ENCODE measurements at places on chromosomes 16 and 17.

GRCh38 chr17:21419299-21420239, 43.4 kb downstream of the KCNJ12 start:
- no peak for DNase-seq

DNA sequence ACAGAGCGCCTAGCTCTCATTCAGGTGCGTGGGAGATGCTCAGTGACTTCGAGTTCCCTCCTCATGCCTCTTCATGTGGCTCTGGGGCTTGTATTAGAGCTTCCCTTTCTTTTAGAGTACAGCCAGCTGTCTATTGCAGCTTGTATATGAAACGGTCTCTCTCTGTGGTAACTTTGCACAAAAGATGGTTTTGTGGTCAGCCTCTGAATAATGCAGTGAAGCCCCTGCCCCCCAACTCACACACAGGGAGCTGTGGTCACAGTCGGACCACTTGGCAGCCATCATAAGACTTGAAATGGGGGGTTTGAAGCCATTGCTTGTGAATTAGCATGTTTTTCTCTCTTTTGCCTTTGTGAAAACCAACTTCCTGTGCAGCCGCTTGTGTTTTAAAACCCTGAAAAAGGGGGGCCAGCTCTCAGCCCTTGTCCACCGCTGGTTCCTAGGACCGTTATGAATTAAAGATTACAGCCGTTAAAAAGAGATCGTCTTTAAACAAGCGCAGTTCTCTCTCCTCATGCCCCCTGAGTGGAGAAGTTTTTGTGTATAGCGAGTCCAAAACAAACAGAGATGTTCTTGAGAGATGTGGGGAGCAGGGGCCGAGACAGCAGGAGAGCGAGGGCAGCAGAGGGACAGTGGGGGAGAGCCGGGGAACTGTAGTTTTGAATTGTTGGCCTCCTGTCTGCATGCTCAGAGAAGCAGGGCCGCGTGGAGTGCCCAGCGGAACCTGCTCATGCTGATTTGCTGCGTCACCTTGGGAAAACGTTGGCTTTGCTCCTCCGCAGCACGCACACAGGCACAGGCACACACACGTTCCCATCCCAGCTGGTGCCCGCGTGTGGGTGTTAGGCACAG, 199.0 kb downstream of the MSI2 start:
- peak; percentile 97 for DNase-seq

GRCh38 chr16:12719972-12720371, 83.7 kb downstream of the CPPED1 start:
- DNase-seq = peak; percentile 16

- peak; percentile 64 for DNase-seq
These were observed 21.5 kb downstream of the MBTD1 start for GRCh38 chr17:51238255-51238887.

DNA sequence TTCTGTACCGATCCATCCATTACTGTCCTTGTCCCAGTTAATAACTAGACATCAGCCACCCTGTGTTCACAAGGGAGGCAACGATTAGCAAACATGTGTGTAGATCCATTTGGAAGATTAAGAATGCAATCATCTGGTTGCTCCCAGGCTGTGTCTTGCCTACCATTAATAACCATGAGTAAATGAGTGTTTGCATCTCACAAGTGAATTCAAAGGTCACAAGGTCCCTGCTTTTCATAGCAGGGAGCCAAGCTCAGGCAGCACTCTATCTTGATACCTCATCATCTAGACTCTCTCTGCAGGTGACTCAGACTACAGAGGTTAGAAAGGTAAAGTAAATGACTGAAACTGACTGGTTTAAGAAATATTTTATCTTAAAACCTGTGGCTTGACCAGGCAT, 25.3 kb downstream of the VWA3A start:
- no peak for DNase-seq

DNA sequence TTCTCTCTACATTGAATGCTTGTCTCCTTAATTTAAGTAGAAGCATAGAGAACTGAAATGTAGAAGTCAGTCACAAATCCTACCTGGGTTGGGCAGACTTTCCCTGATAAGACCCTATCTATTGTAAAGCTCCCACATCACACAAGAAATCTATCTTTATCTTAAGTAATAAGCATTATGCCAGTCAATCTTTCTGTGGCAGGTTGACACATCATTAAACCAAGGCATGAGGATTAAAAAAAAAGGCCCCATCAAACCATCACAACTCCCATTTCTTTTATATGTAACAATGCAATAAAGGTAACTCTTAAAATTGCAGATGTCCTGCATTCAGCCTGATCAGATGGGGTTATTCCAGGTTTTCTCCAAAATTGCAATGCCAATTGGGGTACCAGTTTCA, 311.8 kb downstream of the TOX3 start:
- DNase-seq = no peak

DNA sequence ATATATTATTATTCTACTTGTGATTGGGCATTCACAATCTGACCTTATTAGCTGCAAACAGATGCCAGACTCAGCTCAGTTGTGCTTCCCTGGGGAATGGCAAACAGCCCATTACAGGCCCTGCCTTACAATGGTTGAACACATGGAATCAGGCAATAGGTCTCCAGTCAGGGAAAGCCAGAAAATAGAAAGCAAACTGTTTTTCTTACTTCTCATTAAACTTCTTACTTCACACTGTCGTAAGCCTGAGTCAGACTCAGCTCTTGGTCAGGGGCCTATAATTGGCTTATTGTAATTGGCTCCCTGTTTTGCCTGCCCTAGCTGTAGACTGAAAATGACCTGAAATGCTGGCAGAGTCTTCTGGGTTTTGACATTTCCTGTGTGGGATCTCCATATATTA, 77.0 kb upstream of the CA10 start:
- no peak for DNase-seq

DNA sequence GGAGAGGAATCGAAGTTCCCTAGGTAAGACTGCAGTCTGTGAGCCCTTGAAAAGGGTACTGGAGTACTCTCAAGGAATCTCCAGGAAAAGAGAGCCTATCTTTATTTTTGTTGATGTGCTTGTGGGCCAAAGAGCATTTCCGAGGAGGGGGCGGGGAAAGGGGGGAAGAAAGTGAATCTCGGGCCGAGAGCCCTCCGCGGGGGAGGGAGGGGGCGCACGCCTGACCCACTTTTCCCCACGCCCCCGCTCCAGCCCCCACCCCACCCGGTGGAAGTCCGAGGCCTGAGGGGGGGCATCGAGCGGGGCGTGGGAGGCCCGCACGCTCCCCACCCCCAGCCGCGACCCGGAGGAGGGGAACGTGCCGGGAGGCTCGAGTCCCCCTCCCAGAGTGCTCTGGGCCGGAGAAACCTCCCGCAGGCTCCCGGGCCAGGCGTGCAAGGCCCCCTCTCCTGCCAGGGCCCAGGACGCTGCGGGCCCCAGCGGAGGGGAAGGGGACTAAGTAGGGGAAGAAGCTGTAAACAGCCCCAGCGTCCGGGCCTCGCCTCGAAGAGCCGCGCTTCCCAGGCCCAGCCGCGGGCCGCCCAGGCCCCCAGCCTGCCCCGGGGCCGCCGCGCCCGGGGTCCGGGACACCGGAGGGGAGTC, 444 bp downstream of the HELZ start:
- no peak for DNase-seq

DNA sequence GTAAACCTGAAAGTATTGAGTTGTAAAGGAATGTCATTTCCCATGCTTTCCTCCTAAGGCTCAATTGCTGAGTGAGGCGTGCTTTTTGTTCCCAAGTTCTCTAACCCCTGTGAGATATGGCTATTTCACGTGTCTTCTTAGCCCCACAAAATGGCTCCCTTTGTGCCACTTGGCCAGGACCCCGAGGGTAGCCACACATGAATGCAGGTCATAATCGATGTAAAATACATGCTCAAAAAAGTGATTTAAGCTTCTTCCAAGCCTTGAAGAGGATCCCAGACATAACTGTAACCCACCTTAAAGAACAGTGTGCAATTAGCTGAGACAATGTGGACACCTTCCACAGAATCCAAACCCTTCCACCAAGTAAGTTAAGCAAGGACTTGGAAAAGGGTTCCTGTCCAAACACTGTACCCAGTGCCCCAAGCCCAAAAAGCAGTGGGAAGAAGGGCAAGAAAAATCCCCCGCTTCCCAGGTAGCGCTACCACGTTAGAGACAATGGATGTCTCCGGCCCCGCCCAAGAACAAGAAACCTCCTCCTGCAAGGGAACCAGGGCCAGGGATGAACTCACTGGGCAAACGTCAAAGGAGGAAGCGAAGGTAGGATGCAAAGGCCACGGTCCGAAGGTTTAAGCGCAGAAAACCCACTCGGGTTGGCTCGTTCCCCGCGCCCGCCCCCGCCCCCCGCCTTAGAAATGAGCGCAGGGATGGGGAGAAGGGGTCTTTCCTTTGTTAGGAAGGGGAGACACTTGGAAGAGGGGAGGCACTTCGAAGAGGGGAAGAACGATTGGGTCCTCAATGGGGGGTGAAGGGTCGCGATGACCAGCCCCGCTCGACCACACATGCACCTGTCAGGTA, 1.2 kb downstream of the JPT1 start:
- peak; percentile 72 for DNase-seq

DNA sequence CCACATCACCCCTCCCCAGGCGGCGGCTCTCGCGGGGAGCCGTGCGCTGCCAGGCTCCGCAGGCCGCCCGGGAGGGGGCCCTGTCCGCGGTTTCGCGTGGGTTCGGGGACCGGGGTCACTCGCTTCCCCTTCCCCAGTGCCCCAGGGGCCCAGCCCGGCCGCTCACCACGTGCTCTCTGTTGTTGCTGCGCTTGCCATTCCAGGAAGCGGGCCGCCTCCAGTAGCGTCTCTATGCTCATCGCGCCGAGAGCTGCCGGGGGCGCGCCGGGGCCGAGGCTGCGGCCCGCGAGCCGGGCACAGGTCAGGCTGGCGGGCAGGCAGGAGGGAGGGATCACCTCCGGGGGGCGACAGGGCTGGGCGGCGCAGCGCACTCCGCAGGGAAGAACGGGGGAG, 390 bp downstream of the MNT start:
- peak; percentile 82 for DNase-seq

DNA sequence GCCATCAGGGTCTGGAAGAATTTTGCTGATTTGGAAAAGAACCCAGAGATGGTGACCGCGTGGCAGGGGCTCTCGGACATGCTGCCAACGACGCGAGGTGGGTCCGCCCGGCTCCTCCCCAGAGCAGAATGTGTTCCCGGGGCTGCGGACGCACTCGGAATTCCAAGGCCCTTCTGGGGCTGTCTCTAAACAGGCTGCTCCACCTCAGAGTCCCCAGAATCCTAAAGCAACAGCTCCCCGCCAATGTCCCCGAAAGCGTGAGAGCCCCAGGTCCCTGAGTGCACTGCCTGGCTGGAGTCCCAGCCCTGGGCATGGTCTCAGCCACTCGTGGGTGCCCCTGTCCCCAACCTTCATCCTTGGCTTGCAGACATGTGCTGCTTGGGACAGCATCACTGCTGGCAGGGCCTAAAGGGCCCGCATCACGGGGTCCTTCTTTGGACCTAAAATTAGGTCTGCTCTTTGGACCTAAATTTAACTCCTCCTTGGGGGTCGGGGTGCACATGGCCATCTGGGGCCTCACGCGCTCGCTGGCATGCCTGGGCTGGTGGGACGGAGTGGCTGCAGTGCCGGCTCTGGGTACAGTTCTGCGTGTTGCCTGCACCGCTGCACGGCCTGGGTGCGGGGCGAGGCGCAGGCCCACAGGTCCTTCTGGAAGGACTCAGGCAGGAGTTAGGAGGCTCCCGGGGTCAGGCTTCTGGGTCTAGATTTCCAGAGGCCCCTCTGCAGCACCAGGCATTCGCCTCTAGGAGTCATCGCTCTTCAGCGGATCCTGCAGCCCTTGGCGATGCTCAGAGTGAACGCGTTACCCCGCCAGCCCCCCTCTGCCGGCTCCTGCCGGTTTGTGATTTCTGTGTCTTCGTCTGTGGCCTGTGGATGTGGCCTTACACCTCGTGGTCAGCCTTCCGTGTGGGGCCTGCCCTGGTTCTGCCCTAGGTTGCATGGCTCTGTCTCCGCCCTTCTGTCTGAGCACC, 41.9 kb upstream of the CHMP6 start:
- DNase-seq = peak; percentile 19

GRCh38 chr17:44093231-44093900, 22.8 kb downstream of the G6PC3 start:
- DNase-seq = no peak

GRCh38 chr17:18858567-18859245, 775 bp downstream of the PRPSAP2 start:
- peak; percentile 8 for DNase-seq

DNA sequence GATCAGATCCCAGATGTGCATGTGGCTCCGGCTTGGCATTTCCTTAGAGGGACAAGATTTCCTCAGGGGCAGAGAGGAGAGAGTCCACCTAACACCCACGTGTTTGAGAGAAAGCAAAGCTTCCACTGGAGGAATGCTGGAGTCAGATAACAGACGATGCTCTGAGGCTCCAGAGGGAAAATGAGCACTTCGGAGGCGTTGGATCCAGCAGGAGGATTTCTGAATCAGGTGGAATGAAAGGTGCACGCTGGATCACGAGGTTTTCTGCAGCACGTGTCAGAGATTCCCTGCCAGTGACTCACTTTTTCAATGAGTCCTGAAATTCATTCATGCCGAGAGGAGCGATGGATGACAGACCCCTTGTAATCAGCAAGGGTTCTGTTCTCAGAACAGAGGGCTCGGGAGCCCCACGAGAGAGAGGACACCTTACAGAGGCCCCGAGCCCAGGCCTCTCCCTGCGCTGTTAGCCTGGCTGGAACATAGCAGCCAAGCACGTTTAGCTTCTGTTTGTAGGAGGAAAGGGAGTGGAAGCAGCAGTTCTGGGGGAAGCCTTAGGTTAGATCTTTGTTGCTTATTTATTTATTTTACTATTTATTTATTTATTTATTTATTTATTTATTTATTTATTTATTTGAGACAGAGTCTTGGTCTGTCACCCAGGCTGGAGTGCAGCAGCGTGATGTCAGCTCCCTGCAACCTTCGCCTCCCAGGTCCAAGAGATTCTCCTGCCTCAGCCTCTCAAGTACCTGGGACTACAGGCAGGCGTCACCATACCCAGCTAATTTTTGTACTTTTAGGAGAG, 49.3 kb upstream of the JPH3 start:
- no peak for DNase-seq

- DNase-seq = peak; percentile 49
These were observed 53.1 kb downstream of the METRNL start for GRCh38 chr17:83132251-83133081.

GRCh38 chr16:20871941-20872815, 28.0 kb downstream of the DCUN1D3 start:
- DNase-seq = peak; percentile 56

- DNase-seq = no peak
These were observed 141.1 kb downstream of the MRM1 start for GRCh38 chr17:36742267-36743000.

DNA sequence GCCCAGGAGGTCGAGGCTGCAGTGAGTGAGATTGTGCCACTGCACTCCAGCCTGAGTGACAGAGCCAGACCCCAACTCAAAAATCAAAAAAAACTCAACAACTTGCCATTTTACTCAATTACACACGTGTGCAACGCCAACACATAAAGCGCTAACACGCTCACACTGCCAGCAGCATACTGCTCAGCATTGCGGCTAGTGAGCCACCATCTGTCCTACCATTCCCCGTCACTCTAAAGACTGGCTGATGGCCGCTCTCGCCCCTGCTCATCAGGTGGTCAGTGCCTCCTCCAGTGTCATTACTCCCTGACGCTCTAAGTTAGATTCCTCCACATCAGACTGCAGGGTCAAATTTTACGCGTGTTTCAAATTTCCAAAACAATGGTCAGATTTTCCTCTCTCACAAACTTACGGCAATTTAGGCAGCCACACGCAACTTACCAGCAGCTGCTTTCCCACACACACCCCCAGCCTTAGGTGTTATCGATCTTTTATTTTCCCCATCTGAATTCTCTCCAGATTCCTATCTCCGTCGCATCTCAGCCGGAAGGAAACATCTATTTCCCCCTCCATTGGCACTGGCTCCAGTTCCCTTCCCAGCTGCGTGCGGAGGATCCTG, 240.8 kb downstream of the C16orf95 start:
- no peak for DNase-seq

Measured in hematopoietic multipotent progenitor cell treated with erythropoietin and hydrocortisone succinate and interleukin-3 and kit ligand, for 4 days (in vitro differentiated cells).